ENCODE measurements at places on chromosomes 6 and 20. TPM values are rescaled to one million over a fixed set of nuclear protein-coding genes. Genes with fewer than 3 reads are reported as not detected.

Gene PPARD
- total RNA-seq = 9.0 TPM

Gene PLN
- not detected for total RNA-seq

Gene CDH26
- 0.32 TPM for total RNA-seq

Gene TMEM217
- 2.6 TPM for total RNA-seq

Gene OPN5
- total RNA-seq = not detected

Gene FGD2
- total RNA-seq = not detected

Gene GSTA1
- 0.26 TPM for total RNA-seq

Gene MICB
- total RNA-seq = 6.5 TPM

Gene SYCP2L
- 0.43 TPM for total RNA-seq

Gene GJA10
- not detected for total RNA-seq

Gene SDHAF4
- total RNA-seq = 7.5 TPM

Gene BMP2
- total RNA-seq = 16.3 TPM

Gene RGS17
- 1.1 TPM for total RNA-seq

Gene RBPJL
- total RNA-seq = not detected

Gene HNF4A
- total RNA-seq = not detected

Gene CD40
- total RNA-seq = 1.2 TPM

Measured in articular chondrocyte of knee joint (primary cell).